ENCODE measurements at places on chromosomes 4 and X.

DNA sequence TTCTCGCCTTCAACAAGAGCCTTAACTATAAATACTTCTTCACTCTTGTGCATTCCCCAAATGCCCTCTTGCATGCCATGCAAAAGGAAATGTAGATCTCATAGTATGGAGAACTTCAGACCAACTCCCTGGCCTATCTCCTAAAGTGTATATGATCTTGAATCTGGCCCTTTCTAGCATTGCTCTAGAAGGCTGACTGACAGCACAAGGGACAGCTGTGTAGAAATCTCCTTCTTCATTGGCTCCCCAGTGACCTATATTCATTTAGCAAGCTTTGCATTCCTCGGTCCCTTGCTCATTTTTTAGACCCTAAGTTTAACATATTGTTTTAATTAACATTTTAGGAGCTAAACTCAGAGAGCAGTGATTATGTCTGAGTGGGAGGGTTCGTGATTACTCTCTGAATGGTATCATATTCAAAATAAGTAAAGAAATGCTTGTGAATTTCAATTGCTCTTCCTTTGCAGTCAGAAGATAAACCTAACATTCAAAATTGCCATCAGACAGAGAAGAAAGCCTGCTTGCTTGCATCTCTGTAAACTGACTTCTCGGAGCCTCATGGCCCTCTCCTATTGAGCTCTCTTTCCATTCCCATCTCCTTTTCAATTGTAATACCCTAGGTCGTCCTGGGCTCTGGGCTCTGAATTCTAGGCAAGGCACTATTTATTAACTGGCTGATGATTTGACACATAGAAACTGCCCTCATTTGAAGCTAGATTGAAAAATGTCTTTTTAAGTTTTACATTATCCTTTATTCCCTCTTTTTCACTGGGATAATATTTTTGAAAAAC lies 120.3 kb upstream of the PRKG2 start:
- no peak for DNase-seq

- DNase-seq: no peak
Measured at GRCh38 chr4:7276515-7276914, 84.2 kb downstream of the SORCS2 start.

- no peak for DNase-seq
Measured at GRCh38 chrX:69036674-69037573, 128.3 kb downstream of the PJA1 start.

- DNase-seq: no peak
Measured at GRCh38 chr4:123217664-123218063, 178.9 kb upstream of the SPRY1 start.

DNA sequence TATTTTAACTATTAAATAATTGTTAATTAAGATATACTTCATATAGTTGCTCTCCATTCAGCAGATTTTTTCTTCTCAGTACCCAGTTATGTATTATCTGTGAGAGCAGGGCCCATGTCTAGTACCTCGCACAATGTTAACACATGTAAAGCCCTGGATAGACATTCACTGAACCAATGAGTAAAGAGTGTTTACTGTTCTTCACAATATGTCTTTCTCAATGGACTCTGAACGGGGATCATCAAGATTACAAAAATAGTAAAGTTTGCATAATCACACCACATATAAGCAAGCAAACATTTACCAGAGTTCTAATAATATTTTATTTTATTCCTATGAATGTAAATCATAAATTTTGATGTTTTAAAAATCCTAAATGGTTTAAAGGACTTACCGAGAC lies 47.1 kb downstream of the FBXO8 start:
- DNase-seq: no peak

All from activated CD4-positive, alpha-beta T cell treated with anti-CD3 and anti-CD28 coated beads for 24 hours (primary cell).